A549 treated with Hydrocortisone at 1 μM for 4 hours (cell line): ENCODE measurements at places on chromosomes 4 and X. TPM values are rescaled to one million over a fixed set of nuclear protein-coding genes. Genes with fewer than 3 reads are reported as not detected.

CXCL6 gene
- total RNA-seq: not detected in 5 replicates

CT45A5 gene
- 0.10 to 0.13 TPM (median 0.12 TPM) in 3 of 5 replicates, not detected in the others for total RNA-seq

UGT2B10 gene
- total RNA-seq: 0.06 TPM in 1 of 5 replicates, not detected in the others

TRO gene
- 0.48 to 0.74 TPM (median 0.63 TPM) in 5 replicates for total RNA-seq

GSX2 gene
- 0.08 TPM in 1 of 5 replicates, not detected in the others for total RNA-seq

PGAM4 gene
- total RNA-seq: 0.17 to 0.37 TPM (median 0.22 TPM) in 4 of 5 replicates, not detected in the other

LDOC1 gene
- 80.0 to 94.3 TPM (median 91.3 TPM) in 5 replicates for total RNA-seq

ASB5 gene
- 0.03 to 0.06 TPM in 2 of 5 replicates, not detected in the others for total RNA-seq

SPANXB1 gene
- 1.5 to 3.4 TPM (median 2.0 TPM) in 5 replicates for total RNA-seq

FHDC1 gene
- total RNA-seq: 0.68 to 0.87 TPM (median 0.78 TPM) in 5 replicates

SPACA5 gene
- total RNA-seq: not detected in 5 replicates

RPL39 gene
- total RNA-seq: 3,501 to 4,126 TPM (median 3,665 TPM) in 5 replicates

TLR7 gene
- not detected in 5 replicates for total RNA-seq

MID1 gene
- 26.4 to 32.2 TPM (median 30.6 TPM) in 5 replicates for total RNA-seq

SOX3 gene
- total RNA-seq: not detected in 5 replicates

UGT2A3 gene
- 0.03 to 0.14 TPM (median 0.07 TPM) in 5 replicates for total RNA-seq

UCHL1 gene
- total RNA-seq: 924 to 986 TPM (median 958 TPM) in 5 replicates

PFKFB1 gene
- total RNA-seq: 0.06 to 0.14 TPM (median 0.09 TPM) in 4 of 5 replicates, not detected in the other

GAB3 gene
- total RNA-seq: 0.45 to 0.93 TPM (median 0.82 TPM) in 5 replicates

FAM149A gene
- total RNA-seq: 1.1 to 1.6 TPM (median 1.3 TPM) in 5 replicates

PABPC1L2B gene
- not detected in 5 replicates for total RNA-seq

POF1B gene
- total RNA-seq: 2.0 to 2.9 TPM (median 2.3 TPM) in 5 replicates

ARSJ gene
- total RNA-seq: 3.3 to 6.1 TPM (median 4.3 TPM) in 5 replicates

MTTP gene
- 0.09 TPM in 1 of 5 replicates, not detected in the others for total RNA-seq

MSX1 gene
- total RNA-seq: 5.3 to 8.9 TPM (median 8.6 TPM) in 5 replicates

PAGE4 gene
- total RNA-seq: not detected in 5 replicates

PCDH11X gene
- total RNA-seq: not detected in 5 replicates

TAF9B gene
- 10.3 to 15.0 TPM (median 11.8 TPM) in 5 replicates for total RNA-seq

CNKSR2 gene
- 1.7 to 3.3 TPM (median 2.5 TPM) in 5 replicates for total RNA-seq

NPY1R gene
- 0.08 to 0.17 TPM (median 0.12 TPM) in 4 of 5 replicates, not detected in the other for total RNA-seq
